HS-27A (cell line): ENCODE measurements at places on chromosomes 5 and 9.
A peak's percentile ranks its signal among the peaks of the same experiment; 100 is the strongest.

DNA sequence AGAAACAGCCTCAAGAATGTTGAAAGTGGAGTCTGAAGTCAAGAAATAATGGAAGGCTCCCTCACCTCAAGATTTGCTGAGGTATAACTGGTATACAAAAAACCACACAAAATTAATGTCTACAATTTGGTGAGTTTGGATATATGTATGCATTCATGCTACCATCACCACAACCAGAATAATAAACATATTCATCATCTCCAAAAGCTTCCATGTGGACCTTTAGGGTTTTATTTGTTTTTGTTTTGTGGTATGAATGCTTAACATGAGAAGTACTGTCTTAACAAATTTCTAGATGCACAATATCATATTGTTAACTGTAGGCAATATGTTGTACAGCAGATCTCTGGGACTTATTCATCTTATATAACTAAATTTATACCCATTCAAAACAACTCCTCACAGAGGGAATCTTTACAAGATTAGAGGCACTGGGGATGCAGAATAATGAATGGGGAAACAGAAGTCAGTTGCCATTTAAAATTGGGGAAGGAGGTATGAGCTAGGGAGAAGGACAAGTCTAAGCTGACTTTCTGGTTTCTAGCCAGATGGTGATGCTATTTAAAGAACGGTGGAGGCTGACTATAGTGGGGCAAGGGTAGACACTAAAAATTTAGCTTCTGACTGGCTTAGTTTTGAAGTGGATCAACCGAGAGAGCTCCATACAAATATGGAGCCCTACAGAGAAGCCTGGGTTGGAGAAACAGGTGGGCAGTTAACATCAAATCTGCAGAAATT, 213.9 kb downstream of the BNC2 start:
- DNase-seq, result no peak

DNA sequence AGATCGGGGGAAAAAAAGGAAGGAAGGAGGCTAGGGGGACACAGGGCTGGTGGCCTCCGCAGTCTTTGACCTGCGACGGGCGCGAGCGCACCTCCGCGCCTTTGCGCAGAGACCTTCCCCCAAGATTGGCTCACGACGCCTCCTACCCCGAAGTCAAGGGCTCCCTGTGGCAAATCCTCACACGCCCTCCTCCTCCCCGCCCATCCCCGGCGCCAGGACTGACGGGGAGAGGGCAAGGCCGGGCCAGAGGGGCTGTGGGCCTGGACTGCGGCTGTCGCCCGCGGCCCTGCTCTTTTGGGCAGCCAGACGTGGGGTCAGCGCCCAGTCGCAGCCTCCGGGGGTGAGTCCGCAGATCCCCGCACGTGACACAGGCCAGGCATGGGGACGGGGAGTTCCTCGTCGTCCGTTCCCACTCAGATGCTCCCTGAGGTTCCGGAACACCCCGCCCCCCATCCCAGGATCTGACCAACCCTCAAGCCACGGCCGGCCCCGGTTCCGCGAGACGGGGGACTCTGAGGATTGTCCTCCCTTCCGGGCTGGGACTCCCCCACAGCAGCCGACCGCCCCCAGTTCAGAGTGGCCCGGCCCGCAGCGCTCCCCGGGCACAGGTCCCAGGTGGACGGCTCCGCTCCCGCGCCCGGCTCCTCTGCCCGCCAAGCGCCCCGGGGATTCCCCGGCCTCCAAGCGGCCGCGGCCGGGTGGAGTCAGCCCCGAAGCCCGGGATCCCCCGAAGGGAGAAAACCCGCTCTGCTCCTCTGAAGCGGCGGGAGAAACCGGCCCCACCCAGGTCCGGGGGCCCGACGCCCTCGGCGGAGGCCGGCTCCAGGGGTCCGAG, 543 bp upstream of the ANKRD33B start:
- no peak for DNase-seq

GRCh38 chr5:180353048-180353979, at the start of gene GFPT2:
TSS of gene GFPT2 (minus strand) at chr5:180353336. CDS start at chr5:180353217, 119 bp downstream.
- DNase-seq, result peak; percentile 1

DNA sequence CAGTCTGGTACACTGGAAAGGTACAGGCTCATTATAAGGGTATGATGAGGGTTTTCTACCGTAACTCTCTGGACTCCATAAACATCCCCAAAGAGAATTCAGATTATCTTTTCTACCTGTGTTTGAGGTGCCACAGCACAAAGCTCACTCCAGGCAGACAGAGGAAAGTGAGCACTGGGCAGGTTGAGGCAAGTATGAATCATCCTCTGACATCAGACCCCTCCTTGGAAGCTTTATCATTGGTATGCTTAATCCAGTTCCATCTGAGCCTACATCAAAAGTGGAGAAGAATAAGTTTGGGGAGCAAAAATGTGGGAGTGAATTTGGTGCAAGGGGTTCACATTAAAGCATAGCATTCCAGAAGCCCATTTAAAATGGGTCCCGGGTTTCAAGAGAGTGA, 21.7 kb downstream of the C9orf152 start:
- DNase-seq, result no peak
